ENCODE measurements at places on chromosomes 7 and 10. TPM values are rescaled to one million over a fixed set of nuclear protein-coding genes. Genes with fewer than 3 reads are reported as not detected.

DNA sequence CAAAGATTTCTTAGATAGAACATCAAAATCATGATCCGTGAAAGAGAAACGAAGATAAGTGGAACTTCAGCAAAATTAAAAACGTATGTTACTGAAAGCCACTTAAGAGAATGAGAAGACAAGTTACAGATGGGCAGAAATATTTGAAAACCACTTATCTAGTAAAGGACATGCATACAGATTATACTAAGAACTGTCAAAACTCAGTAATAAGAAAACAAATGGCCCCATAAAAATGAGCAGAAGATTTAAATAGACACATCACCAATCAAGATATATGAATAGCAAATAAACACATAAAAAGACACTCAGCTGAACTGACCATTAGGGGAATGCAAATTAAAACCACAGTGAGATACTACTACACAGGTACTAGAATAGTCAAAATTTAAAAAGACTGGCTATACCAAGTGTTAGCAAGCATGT is 343.7 kb downstream of the PTEN start:
- no peak for DNase-seq

DNA sequence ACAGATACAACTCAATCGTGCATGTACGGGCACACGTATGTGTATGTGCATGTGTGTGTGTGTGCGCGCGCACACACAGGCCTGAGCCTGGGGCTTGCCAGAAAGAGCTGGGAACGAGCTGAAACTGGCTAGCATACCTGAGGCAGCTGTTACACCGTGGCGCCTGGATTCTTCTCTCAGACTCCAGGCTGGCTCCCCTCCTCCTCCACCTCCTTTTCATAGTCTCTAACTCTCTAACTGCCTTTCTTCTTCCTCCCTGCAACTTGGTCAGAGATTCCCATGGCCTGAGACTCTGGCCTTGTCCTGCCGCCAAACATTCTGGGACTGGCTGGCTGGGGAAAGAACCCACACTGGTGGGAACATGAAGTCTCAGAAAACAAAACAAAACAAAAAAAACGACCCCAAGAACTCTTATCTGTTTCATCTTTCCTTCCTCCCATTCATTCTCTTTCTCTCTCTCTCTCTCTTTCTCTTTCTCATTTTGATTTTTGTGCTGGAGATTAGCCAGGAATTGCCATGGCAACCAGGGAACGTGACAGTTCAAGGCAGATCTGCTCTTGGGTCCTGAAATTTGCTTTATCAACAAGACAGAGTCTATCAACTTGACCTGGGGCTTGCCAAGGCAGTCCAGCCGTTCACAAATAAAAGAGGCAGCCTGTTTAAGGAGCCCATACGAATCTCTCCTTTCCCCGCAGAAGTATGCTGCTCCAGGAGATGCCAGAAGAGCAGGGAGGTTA is 76.8 kb upstream of the SEM1 start:
- DNase-seq: peak; percentile 49

GRCh38 chr10:112815269-112816032 is 134.6 kb upstream of the TCF7L2 start:
- DNase-seq: no peak

The ASZ1 gene
- total RNA-seq: not detected

The AGAP9 gene
- total RNA-seq: 12.7 TPM

- no peak for DNase-seq
Measured at GRCh38 chr7:117183729-117184128, 139.1 kb downstream of the WNT2 start.

GRCh38 chr10:22054961-22055360 is 51.4 kb upstream of the DNAJC1 start:
- no peak for DNase-seq

The SFRP5 gene
- total RNA-seq: not detected

DNA sequence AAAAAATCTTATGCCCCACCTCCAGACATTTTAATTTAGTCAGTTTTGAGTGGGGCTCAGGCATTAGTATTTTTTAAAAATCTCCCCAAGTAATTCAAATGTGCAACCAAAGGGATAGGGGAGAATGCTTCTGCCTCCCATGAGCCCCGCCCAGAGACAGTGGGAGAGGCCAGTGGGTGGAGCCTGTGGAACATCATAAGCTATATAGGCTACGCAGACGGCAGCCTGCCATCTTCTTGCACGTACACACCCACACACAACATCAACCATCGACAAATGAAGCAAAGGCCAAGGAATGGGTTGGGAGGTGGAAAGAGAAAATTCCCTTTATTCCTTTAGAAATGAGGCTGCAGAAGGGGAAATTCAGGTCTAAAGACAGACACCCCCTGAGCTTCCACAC is 25.2 kb downstream of the CREB3L2 start:
- no peak for DNase-seq

- no peak for DNase-seq
Measured at GRCh38 chr7:80611779-80612178, 26.7 kb upstream of the CD36 start.

- DNase-seq: no peak
Measured at GRCh38 chr10:50520115-50520514, 103.6 kb downstream of the SGMS1 start.

DNA sequence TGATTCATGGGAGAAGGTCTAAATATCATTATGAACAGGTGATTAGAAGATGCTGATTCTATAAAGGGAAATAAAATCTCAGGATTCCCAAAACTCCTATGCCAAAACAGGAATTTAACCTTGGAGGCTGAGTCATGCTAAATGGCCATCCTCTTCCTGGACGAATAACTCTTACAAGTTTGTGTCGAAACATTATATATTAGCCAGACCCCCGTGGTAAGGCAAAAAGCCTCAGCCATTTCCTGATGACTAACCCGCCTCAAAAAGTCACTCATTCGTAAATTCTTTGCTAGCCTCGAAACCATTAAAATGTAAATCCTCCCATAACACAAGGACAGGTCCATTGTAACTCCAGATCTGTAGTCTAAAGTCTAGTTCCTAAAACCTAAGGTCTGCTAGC is 32.0 kb downstream of the CUL2 start:
- DNase-seq: no peak

The MACC1 gene
- 7.2 TPM for total RNA-seq

The TMEM176B gene
- 0.54 TPM for total RNA-seq

DNA sequence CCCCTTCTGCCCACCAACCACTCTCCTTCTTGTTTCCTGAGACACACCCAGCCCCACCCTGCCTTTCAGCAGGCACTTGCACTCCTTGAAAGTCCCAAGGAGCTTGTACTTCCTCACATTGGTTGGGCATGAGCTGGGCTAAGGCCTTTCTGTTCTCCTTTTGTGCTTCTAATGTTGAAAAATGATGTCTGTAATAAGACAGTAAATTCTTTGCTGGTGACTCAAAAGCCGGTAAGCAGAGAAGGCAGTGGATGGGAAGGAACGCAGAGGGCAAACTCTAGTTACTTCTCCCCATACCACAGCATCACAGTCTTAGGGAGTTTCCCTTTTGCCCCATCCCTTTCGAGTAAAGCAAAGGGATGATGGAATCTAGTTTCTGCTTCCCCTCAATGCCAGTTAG is 185.6 kb downstream of the PLXNA4 start:
- DNase-seq: no peak

The TM9SF3 gene
- 122 TPM for total RNA-seq

GRCh38 chr7:150961510-150962289 is 16.4 kb downstream of the KCNH2 start:
- DNase-seq: no peak

The NPVF gene
- total RNA-seq: not detected

The EPO gene
- 0.58 TPM for total RNA-seq

DNA sequence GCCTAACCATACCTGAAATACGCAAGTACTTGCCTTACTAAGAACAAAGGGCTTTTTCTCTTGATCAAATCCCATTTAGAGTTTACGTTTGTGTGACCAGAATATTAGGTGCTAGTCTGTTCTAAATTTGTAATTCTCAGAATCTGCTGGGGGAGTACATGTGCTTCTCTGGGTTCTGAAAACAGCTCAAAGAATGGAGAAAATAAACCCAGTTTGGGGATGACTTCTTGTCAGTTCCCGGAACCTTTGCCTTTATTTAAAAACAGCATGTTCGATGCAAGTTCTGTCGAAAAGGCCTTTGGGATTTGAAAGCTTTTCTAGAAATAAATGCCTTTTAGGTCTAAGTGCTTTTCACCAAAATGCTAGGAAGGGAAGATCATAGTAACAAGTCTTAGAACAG is 147.0 kb downstream of the ARID5B start:
- DNase-seq: no peak

The CLRN3 gene
- 0.12 TPM for total RNA-seq

- DNase-seq: no peak
Measured at GRCh38 chr7:157276091-157276561, 60.7 kb upstream of the DNAJB6 start.

The TMUB1 gene
- total RNA-seq: 49.4 TPM

DNA sequence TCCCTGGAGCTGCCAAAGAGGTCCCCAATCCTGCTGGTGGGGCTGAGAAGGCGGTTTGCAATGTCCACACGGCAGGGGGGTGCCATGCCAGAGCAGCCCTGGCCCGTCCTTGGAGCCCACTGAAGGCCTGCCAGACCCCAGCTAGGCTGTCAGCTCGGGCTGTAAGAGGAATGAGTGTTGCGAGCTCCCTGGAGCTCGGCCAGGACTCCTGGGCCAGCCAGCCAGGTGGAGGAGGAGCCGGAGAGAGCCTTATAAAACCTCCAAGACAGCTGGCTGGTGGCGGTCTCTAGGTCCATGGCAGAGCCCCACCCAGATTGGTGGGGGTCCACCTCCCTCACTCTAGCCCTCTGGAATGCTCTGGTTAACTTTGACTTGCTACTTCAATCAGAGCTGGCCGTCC is 55.1 kb upstream of the CALN1 start:
- DNase-seq: no peak

- DNase-seq: peak; percentile 37
Measured at GRCh38 chr7:111137296-111138192, 46.6 kb downstream of the LRRN3 start.

The MICALL2 gene
- total RNA-seq: 6.0 TPM

- peak; percentile 44 for DNase-seq
Measured at GRCh38 chr7:78607099-78607498, 808.5 kb downstream of the PHTF2 start.

DNA sequence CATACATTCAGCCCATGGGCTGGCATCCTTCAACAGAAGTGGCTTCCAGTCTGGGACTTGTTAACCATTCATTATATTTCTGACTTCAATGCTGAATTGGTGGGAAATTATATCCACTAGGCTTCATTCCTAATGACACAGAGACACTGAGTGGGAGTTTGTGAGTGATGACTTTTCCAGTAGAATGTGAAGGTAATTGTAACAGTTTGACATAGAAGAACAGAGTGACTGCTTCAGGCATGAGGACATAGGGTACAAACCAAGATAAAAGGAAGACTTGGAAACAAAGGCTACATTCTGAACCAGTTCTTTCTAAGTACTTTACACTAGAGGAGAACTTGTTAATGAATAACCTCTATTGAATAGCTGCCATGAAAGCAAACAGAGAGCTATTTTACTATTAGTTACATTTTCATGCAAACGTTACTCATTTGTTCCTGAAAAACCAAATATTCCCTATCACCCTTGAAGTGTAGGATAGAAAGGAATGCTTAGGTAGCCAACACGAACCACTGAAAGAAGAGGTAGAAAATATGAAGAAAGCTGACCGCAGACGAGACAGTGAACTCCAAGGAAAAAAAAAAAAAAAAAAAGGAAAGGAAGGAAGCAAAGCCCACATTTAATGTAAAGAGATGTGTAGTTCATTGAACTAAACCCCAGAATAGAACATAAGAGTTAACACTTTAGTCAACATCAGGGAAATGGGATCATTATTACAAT is 237.0 kb upstream of the SEMA3C start:
- no peak for DNase-seq

DNA sequence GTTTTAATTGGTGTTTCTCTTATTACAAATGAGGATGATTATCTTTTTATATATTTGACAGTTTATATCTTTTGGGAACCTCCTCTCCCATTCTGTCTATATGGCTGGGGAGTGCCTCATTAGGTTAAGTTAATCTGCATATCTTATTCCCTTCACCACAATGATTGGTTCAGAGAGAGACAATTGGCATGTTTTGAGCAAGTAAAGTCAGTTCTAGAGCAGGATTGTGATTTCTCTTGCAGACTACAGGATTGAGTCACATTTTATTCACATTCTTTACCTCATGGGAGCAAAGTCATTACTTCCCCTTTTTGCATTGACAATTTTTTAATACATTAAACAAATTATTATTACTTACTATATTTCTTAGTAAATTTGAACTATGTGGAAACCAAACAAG is 345.6 kb downstream of the MDFIC start:
- no peak for DNase-seq

DNA sequence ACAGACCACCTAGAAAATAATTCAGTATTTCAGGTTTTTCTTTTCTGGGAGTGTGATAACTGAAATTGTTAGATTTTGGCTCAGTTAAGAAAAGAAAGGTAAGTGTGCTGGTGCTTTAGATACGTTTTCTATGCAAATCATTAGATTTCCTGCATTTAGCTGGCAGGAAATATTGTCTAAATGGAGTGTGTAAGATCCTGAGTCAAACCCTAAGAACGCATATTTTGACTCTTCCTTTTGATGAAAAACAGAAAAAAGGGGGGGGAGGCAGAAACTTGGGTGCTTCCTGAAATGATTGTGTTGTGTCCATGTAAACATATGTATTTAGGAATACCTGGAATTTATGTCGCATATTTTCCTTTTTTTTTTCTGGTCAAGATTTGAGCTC is 1.2 kb downstream of the GRK5 start:
- DNase-seq: no peak

The FZD1 gene
- 10.9 TPM for total RNA-seq

DNA sequence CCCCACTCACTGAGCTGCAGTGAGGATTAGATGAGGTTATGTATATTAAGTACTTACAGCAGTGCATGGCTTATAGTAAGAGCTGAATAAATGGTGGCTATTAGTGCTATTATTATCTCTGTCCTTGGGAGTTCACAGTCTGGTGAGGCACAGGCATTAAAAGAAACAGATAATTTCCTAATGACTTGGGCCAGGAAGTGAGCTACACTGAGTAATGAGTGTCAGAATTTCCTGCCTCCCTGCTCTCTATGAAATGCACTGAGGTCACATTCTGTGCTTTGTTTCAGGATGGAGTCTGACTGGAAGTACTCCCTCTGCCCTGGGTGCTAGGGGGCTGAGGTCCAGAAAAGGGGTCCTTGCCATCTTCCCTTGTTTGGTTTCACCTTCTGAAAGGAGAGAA is 48.7 kb upstream of the LOXL4 start:
- DNase-seq: no peak

GRCh38 chr10:44244745-44245600 is 139.9 kb downstream of the CXCL12 start:
- no peak for DNase-seq

DNA sequence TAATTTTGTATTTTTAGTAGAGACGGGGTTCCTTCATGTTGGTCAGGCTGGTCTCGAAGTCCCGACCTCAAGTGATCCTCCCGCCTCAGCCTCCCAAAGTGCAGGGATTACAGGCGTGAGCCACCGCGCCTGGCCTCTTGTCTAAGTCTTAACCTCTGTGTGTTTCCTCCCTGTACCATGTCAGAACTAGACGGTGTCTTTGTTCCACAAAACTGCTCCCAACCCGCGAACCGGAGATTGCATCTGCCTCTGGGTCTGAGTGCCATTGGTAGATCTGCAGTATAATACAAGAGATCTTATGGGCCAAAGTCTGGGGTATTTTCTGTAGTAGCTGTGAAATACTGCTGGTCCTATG is 1.3 kb upstream of the EEF1AKMT2 start:
- DNase-seq: no peak

- DNase-seq: no peak
Measured at GRCh38 chr10:77231884-77232610, 405.6 kb downstream of the KCNMA1 start.

GRCh38 chr7:109694149-109695071 is 1124.7 kb downstream of the DNAJB9 start:
- DNase-seq: no peak

- DNase-seq: no peak
Measured at GRCh38 chr10:97412891-97413304, 11.8 kb upstream of the RRP12 start.
